ENCODE measurements at places on chromosomes 12 and 14. TPM values are rescaled to one million over a fixed set of nuclear protein-coding genes. Genes with fewer than 3 reads are reported as not detected.

DNA sequence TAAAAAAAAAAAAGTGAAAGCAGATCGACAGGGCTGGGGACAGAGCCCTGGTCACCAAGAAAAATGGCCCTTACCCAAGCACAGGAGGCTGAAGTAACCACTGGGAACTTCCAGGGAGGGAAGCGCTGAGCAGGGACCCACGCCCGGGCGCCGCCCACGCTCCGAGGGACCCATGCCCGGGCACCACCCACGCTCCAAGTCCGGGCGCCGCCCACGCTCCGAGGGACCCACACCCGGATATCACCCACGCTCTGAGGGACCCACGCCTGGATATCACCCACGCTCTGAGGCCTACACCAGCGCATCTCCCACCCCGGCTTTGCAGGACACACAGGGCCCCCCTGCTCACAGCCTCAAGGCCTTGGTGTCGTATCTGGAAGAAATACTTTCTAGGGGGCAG, 25.7 kb downstream of the CHGA start:
- H3K27me3 ChIP-seq = no peaks in the 10 kb centered on the region
- H3K27ac ChIP-seq = no peak overlapping the region
- H3K4me3 ChIP-seq = no peak overlapping the region

The KRT84 gene
- total RNA-seq = not detected

DNA sequence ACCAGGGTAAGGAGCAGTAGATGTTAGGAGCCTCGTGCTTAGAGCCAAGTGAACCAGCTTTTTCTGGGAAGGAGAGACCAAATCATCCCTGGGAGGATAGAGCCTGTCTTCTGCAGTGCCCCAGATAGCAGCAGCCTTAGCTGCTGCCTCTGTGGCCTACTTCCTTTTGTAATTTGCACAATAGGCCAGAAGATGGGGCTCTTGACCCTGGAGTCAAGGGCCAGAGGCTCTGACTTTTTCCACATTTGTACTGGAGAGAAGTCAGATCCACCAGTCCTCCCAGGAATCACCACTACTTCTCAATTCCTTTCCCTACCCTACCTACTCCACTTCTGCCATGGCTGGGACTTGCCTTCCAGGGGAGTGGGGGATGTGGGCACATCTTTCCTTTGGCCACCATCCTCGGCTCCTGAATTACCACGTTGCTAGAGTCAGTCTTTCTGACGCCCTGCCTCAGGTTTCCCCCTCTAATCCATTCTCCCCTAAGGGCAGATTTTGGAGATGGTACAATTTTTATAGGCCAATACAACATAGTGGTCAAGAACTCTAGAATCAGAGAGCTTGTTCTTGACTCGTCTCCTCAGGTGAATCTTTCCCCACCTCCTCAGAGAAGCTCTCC, 3.3 kb upstream of the SLC4A8 start:
- H3K27me3 ChIP-seq = no peaks in the 10 kb centered on the region
- H3K36me3 ChIP-seq = no peaks in the 10 kb centered on the region
- no peak overlapping the region for H3K27ac ChIP-seq
- H3K4me1 ChIP-seq = peaks cover 11% of the 10 kb centered on the region

GRCh38 chr12:3718100-3718499, 34.8 kb downstream of the CRACR2A start:
- H3K4me3 ChIP-seq = no peak overlapping the region
- no peak overlapping the region for H3K27ac ChIP-seq
- DNase-seq = no peak

DNA sequence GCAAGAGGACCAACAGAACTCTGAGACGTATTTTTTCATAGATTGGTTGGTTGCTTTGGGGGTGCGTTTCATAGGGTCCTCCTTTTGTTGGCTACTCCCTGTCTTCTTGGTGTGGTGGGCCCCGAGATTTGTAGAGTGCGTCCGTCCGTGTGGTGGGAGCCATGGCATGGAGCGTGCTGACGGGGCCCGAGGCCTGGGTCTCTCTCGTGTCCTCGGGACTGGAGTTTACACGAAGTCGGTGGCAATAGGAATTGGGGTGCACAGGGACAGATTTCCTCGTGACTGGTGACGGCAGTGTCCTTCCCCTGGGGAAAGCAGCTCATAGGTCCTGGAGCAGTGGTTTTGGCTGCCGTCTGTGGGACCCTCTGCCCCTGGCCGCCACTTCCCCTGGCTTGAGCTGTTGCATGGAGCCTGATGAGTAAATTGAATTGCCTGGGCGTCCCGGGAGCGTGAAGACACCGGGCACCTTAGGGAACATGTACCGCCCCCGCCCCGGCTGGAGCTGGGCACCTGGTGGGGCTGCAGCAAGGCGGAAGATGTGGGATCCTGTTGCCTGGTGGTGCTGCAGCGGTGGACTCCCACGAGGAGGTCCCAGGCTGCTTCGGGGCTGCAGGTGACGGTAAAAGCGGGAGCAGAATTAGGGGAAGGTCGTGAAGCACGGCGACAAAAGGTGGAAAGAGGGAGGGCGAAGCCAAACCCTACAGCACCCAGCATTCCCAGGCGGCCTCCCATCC, 153.7 kb upstream of the ALG10B start:
- no peaks in the 10 kb centered on the region for H3K36me3 ChIP-seq
- no peak for DNase-seq
- no peak overlapping the region for H3K4me3 ChIP-seq
- H3K4me1 ChIP-seq = no peaks in the 10 kb centered on the region
- H3K27ac ChIP-seq = no peak overlapping the region

The ALDH1L2 gene
- 1.1 TPM for total RNA-seq

DNA sequence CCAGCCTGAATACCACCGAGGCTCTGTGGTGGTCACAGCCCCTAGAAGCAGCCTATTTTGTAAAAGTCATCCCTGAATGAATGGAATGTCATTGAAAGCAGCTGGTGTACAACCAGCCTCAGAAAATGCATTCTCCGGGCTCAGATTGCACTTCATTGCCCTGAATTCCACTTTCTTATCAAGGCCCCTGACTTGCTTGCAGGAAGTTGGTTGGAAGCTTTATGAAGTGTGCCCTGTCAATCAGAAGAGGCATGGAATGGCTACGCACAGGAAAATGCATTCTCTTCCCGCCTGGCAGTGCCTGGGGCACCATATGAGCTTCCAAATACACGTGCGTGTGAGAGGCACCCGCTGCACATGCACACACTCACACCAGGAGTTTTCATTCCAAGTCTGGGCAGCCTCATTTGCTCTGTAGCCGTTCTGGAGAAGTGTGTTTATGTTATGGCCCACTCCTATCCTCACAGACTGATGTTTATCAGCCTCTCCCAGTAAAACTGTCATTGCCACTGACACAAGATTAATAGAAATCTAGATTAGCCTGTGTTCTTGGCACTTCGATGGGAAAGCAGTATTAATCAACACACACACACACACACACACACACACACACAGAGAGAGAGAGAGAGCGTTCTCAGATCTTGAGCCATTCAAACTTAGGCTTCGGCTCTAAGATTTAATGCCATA, 63.9 kb downstream of the NUAK1 start:
- H3K27ac ChIP-seq = no peak overlapping the region
- no peak overlapping the region for H3K4me3 ChIP-seq
- H3K36me3 ChIP-seq = peaks cover 7% of the 10 kb centered on the region
- no peak for DNase-seq
- H3K4me1 ChIP-seq = no peaks in the 10 kb centered on the region

The KRT79 gene
- 1.8 TPM for total RNA-seq

- H3K4me1 ChIP-seq = no peaks in the 10 kb centered on the region
- H3K27me3 ChIP-seq = no peaks in the 10 kb centered on the region
- DNase-seq = no peak
- H3K27ac ChIP-seq = peak overlapping the region; percentile 37
Observed at GRCh38 chr14:63922696-63923421, 70.1 kb downstream of the SYNE2 start.

GRCh38 chr12:9052610-9053009, 63.1 kb downstream of the A2M start:
- H3K4me1 ChIP-seq = no peaks in the 10 kb centered on the region
- no peaks in the 10 kb centered on the region for H3K36me3 ChIP-seq
- H3K27me3 ChIP-seq = no peaks in the 10 kb centered on the region
- no peak overlapping the region for H3K4me3 ChIP-seq
- DNase-seq = no peak

DNA sequence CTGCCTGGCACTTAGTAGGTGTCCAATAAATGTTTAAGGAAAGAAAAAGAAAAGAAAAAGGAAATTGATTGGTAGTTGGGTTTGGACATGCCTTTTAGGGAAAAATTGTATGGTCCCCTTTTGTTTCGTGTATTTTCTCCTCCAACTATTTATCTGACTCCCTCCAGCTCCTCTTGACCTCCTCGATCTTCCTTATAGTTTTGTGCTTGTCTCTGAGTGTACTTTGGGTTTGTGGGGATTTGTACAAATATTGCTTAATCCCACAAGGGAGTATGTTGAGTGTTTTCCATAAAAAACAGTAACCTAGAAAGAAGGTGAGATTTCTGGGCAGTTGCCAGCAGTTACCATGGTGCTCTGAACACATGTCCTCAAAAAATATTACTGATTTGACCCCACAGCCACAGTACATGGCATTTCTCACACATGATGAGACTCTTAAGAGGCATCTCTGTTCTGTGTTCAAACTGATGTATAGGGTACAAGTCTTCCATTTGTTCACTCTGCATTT, 15.7 kb downstream of the PLEKHG7 start:
- H3K27me3 ChIP-seq = no peaks in the 10 kb centered on the region
- H3K27ac ChIP-seq = no peak overlapping the region
- H3K36me3 ChIP-seq = no peaks in the 10 kb centered on the region
- H3K4me3 ChIP-seq = no peak overlapping the region

The LRRC10 gene
- not detected for total RNA-seq

GRCh38 chr12:80798281-80798680, 81.6 kb downstream of the MYF5 start:
- no peak for DNase-seq
- H3K36me3 ChIP-seq = no peaks in the 10 kb centered on the region
- no peaks in the 10 kb centered on the region for H3K27me3 ChIP-seq
- no peak overlapping the region for H3K4me3 ChIP-seq

The KERA gene
- not detected for total RNA-seq

- H3K4me1 ChIP-seq = peaks cover 40% of the 10 kb centered on the region
- no peak overlapping the region for H3K4me3 ChIP-seq
- no peak for DNase-seq
- H3K36me3 ChIP-seq = no peaks in the 10 kb centered on the region
- no peaks in the 10 kb centered on the region for H3K27me3 ChIP-seq
- H3K27ac ChIP-seq = no peak overlapping the region
Observed at GRCh38 chr14:22471545-22472121, 117.4 kb downstream of the DAD1 start.

The CLEC9A gene
- total RNA-seq = not detected

The NPFF gene
- total RNA-seq = not detected

- DNase-seq = no peak
- no peak overlapping the region for H3K27ac ChIP-seq
- H3K27me3 ChIP-seq = no peaks in the 10 kb centered on the region
Observed at GRCh38 chr14:91858536-91859275, 8.6 kb downstream of the TC2N start.

The SLC25A29 gene
- 64.3 TPM for total RNA-seq

The SERPINA10 gene
- total RNA-seq = not detected

The C12orf54 gene
- total RNA-seq = not detected

The ALX1 gene
- not detected for total RNA-seq

GRCh38 chr12:98579347-98579746, 14.1 kb upstream of the SLC25A3 start:
- H3K27ac ChIP-seq = no peak overlapping the region
- no peaks in the 10 kb centered on the region for H3K27me3 ChIP-seq
- no peaks in the 10 kb centered on the region for H3K4me1 ChIP-seq
- no peaks in the 10 kb centered on the region for H3K36me3 ChIP-seq

- H3K27me3 ChIP-seq = peaks cover 55% of the 10 kb centered on the region
- H3K4me3 ChIP-seq = no peak overlapping the region
- DNase-seq = no peak
- H3K27ac ChIP-seq = no peak overlapping the region
- H3K4me1 ChIP-seq = no peaks in the 10 kb centered on the region
Observed at GRCh38 chr14:72888192-72888591, 5.7 kb downstream of the DPF3 start.

GRCh38 chr14:58783792-58784511, 146.2 kb downstream of the DACT1 start:
- no peaks in the 10 kb centered on the region for H3K36me3 ChIP-seq
- H3K4me3 ChIP-seq = no peak overlapping the region
- H3K27me3 ChIP-seq = no peaks in the 10 kb centered on the region
- H3K27ac ChIP-seq = no peak overlapping the region
- H3K4me1 ChIP-seq = no peaks in the 10 kb centered on the region

DNA sequence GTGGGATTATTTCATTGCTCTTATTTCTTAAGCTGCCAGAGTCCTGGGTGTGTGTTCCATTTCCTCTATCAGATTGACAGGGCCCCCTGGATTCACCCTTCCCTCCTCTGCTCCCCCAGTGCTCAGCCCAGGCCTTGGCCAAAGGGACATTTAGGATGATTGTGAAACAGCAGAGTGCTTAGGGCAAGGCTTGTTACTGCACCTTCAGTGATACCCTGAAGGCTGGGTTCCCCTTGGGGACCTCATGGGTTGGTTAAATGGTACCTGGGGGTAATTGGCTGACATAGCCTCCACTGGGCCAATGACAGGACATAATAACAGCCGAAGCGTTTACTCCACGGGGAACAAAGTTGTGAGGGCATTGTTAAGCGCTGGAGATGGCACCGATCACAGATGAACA, 1.3 kb upstream of the KRT72 start:
- H3K4me3 ChIP-seq = no peak overlapping the region
- no peak for DNase-seq

All from esophagus squamous epithelium (tissue), 5 donors.